ENCODE measurements at places on chromosomes 16 and 17.

GRCh38 chr17:2406271-2406902, 5.5 kb upstream of the MNT start:
- no peak for DNase-seq

DNA sequence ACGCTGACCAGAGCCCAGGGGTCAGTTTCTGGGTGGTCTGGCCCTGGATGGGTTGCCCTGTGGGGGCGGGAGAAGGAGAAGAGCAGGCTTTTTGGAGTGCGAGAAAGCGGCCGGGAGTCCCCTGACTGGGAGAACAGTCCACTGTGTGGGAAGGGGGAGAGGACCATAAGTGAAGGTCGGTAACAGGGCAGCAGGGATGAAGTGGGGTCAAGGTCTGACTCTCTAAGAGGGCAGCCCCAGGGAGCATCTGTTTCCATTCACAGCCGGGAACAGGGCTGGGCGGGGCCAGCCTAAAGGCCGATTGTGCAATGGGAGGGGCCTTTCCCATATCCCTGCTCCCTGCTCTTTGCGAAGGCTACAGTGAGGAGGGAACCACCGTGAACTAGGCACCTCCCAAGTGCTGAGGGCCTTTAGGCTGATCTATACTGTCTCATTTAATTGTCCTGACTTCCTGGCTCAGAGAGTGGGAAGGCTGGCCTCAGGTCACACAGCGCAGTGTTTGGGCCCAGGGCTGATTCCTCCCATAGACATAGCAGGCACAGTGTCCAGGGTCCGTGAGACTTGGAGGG, 10.4 kb upstream of the WFDC1 start:
- DNase-seq: peak; percentile 48

DNA sequence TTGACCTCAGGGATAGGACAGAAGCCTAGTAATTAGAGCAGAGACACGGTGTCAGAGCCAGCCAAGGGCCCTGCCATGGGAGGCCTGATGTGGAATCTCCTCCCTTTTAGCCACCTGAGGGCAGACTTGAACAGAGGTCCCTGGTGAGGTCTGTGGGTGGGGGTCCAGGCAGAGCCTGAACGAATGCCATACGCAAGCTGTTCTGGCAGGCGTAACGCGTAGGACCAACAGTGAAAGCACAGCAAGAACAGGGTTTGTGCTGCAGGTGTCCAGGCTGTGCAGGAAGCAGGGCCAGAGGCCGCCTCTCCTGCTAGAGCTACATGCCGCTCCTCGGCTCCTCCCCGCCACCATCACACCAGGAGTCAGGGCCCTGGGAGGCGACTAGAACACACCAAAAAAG, 81.9 kb upstream of the TBX2 start:
- no peak for DNase-seq

DNA sequence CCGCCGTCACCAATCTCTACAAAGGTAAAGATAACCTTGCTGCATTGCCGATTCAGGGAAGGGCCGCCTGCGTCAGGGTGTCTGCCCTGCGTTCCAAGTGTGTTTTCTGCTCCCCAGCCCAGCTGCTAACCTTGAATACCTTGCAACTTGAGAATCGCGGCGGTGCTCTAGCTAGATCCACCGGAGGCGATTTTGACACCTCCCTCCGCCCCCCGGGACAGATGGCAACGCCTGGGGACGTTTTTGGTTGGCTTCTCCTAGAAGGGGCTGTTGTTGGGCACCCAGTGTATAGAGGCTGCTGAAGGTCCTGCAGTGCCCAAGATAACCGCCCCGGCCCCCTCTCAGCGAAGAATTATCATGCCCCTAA, 1.5 kb downstream of the HAPSTR1 start:
- DNase-seq: no peak

DNA sequence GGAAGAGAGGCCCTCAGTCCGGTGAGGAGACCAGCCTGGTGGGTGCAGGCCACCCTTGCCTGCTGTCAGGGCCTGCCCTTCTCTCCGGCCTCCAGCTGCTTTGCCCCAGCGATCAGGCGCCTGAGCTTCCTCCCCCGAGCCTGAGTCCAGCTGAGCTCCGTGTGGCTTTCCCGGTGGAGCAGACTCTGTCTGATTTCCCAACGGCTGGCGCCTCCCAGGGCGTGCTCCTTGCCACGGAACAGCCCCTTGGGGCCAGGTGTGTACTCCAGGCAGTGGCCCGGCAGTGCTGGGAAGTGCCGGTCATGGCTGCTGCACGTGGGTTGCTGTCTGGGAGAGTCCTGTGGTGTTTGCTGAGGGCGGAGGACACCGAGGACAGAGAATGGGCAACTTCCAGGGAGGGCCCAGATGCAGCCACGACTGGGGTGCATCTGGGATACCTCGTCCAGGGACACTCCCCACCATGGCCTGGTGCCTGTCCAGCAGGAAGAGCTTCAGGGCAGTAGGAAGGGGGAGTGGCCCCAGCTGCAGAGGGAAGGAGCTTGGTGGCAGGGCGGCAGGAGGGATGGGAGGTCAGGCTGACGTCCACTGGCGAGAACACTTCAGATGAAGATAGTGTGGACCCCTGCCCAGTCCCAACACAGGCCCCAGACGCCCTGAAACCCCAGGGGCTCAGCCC, 22.5 kb downstream of the METRNL start:
- DNase-seq: no peak

- DNase-seq: no peak
These were observed 30.8 kb downstream of the AXIN2 start for GRCh38 chr17:65530523-65531255.

DNA sequence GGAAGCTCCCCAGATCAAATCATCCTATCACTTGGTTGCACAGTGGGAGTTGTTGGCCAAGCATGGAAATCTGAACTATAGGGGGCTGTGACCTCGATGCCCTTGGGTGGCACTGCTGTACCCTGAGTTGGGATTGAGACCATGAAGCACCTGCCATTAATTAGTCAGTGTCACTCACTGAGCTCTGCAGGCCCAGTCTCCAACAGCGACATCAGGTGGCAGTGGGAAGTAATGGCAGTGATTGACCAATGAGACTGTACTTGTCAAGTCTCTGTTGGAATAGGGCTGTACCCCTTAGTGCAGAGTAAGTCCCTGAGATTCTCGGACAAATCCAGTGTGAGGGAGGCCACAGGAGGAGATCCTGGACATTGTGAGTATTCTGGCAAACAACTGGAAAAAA, 118.0 kb upstream of the RPL38 start:
- DNase-seq: no peak

DNA sequence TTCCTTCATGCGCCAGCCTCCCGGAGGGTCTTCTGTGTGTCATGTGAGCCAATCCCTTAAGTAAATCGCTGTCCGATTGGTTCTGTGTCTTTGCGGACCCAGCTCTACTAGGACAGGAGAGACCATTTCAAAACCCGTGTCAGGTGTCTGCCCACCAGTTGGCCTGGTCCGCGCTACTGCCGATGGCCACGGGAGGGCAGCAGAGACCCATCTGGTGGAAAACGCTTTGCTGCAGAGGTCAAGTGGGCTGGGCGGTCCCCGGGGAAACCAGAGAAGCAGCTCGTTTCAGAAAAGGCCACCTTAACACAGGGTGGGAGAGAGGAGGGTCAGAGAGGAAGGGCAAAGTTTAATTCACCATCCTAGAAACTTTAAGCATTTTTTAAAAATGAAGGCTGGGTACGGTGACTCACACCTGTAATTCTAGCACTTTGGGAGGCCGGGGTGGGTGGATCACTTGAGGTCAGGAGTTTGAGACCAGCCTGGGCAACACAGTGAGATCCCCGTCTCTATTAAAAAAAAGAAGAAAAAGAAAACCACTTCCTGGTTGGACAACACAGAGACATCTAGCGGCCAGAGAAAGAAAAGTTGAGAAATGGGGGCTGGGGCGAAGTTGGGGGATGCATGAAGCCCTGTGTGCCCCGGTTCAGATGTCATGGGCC, 2.8 kb upstream of the CIBAR2 start:
- DNase-seq: peak; percentile 78

- no peak for DNase-seq
These were observed 115.9 kb downstream of the ANKRD11 start for GRCh38 chr16:89374393-89374960.

- DNase-seq: no peak
These were observed 561 bp upstream of the HERPUD1 start for GRCh38 chr16:56931271-56931891.

GRCh38 chr17:1786708-1787107, 24.8 kb downstream of the SERPINF1 start:
- no peak for DNase-seq

All from HepG2 (cell line).